ENCODE measurements at places on chromosomes 1 and 21.

DNA sequence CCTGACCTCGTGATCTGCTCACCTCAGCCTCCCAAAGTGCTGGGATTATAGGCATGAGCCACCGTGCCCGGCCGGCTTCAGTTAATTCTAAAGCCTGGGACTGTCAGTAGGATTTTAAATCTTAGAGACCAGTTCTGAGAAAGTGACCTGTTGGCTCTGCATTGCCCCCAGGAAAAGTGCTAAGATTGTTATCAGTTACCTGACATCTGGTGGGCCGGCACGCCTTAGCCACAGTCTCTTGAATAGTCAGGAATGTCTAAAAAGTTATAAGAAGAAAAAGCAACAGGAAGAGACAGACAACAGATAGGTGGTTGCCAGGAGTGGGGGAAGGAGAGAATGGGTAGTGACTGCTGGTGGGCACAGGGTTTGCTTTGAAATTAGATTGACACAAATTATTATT lies 35.1 kb downstream of the RABGAP1L start:
- no peak for DNase-seq

DNA sequence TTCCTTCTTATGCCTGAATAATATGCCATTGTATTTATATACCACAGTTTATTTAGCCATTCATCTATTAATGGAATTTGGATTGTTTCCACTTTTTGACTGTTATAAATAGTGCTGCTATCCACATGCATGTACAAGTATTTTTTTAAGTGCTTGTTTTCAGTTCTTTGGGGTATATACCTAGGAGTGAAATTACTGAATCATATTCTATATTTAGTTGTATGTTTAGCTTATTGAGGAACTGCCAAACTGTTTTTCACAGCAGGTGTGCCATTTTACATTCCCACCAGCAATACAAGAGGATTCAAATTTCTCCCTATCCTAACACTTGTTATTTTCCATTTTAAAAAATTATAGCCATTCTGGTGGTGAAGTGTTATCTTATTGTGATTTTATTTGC lies 7.6 kb upstream of the HJV start:
- DNase-seq = no peak

DNA sequence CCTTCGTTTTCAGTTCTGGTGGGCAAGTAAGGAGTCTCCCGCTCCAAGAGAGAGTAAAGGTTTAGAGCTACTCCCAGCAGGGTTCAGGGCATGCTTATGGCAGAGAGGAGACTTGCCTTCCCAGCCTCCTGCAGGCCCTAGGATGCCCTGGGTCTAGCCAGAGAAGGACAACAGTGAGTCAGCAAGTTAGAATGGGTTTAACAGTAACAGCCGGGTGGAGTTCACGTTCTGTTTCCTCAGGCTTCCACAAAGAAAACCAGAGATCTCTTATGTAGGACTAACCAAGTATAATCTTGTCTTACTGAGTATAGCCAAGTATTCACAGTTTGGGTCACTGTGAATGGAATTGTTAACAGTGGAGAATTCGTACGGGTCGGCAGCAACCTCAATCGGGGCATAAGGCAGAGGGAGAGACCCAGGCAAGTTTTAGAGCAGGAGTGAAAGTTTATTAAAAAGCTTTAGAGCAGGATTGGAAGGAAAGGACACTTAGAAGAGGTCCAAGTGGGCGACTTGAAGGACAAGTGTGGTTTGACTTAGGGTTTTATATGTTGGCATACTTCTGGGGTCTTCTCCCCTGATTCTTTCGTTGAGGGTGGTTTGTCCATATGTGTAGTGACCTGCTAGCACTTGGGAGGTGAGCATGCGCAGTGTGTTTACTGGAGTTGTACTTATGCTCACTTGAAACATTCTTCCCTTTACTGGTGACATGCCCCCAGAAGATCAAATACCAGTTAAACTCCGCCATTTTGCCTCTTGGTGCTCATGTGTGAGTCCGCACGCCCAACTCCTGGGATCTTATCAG lies 4.5 kb downstream of the OVAAL start:
- no peak for DNase-seq

DNA sequence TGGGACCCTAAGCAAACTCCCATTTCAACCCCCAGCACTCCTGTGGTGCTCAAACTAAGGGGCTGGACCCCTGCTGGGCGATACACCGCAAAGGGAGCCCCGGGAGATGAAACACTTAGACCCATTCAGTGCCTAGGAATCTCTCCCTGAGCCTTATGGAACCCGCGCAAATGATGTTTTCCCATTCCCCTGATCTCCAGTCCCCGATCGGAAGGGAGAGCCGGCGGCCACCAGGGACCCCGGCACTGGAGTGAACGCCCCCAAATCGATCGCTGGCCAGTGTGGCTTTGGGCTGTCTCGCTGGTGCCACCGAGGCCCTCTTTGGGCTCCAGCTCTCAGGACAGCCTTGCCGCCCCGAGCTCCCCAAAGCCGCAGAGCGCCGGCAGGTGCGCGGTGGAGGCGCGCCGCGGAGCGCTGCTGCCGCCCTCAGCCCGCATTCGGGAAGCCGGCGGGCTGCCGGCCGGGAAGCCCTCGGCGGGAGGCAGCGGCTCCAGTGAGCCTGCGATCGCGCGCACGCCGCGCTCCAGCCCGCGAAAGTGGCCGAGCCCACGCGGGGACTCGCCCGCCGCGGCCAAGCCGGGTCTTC lies 1.1 kb downstream of the PLXNA2 start:
- DNase-seq = peak; percentile 10

DNA sequence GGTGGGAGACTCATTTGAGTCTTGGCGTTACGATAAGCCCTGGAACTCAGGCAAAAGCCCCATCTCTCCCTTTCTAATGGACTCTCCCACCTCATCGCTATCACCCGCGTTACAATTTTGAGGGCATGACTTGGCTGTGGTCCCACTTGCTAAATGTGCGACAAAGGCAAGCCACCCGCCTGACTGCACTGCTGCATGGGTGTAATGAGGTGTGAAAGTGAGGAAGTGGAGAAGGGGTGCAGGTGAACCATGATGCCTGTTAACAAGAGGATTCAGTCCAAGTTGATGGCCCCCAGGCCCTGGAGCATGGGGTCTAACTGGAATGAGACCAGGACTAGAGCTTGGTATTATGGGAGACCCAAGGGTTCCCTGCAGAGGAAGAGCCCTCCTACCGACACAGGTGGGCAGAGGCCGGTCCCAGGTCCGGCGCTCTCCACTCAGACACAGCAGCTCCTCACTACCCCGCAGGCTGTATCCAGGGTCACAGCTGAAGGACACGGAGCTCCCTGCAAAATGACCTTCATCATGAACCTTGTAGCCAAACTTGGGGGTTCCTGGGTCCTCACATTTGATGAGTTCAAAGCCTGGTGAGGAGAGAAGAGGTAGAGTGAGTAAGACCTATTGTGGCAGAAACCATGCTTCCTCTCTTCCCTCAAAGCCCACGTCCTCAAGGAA lies 165.4 kb upstream of the HMGB4 start:
- no peak for DNase-seq

GRCh38 chr1:200471739-200472138 lies 61.9 kb upstream of the ZNF281 start:
- no peak for DNase-seq

- DNase-seq = no peak
Observed at GRCh38 chr1:10738061-10739058, 58.1 kb downstream of the CASZ1 start.

- DNase-seq = no peak
Observed at GRCh38 chr1:170853302-170853701, 82.0 kb upstream of the MROH9 start.

- DNase-seq = no peak
Observed at GRCh38 chr21:29887313-29888009, 52.3 kb downstream of the GRIK1 start.

DNA sequence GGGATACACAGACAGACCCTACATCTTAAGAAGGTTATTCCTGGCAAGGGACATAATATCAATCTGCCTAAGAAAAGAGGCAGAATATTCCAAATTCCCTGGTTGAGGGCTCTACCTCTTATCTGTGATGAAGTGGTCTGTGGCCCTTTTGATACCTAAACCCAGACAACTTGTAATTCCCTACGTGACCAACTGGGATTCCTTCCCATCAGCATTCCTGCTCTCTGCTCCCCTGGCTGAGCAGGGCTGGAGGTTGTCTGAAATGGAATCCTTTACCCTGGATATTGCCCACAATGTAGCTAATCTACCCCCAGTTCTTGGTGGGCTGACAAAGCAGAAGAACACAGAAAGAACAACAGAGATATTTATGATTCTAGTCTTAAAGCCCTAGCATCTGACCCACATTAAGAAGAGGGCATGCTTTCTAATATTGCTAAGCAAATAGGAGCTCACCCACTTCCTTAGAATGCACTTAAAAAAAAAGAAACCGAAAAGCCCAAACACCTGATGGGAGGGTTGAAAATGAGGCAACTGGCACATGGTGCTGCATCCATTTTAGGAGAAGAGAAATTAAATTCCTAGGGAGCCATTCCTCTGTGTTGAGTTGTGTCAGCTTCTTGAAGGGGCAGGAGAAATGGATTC lies 36.8 kb downstream of the GADD45A start:
- DNase-seq = no peak

DNA sequence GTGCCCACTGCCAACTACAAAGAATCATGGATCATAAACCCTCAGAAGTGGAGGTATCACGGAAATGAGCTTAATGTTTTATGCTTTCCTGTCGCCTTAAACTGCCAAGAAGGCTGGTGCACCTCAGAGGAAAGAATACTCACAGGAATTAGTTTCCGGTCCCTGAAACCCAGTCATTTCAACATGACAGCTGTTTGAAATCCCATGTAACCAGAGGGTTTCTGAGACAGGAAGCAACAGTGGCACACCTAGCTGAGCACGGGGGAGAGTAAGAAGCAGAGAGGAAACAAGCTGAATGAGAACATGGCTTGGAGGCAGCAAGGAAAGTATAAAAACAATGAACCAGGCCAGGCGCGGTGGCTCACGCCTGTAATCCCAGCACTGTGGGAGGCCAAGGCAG lies 3.9 kb downstream of the JAK1 start:
- DNase-seq = peak; percentile 34

DNA sequence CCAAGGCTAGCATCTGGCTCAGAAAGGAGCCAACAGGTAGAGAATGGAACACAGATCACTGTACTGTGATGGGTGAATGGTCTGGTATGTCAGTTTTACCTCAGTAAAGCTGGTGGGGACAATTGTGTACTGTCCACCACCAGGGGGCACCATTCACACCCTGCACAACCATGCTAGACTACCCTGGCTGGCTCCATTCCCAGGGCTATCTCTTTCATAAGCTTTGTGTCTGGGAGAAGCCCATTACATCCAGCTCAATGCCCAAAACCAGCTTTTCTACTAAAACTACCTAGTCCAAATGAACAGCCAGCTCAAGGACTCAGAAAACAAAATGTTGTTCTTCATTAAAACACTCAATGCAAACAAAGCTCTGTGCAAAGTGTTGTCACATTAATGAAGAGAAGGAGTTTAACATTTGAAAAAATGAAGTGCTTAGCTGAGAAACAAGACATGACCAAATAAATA lies 62.0 kb upstream of the RASAL2 start:
- DNase-seq = peak; percentile 6

GRCh38 chr21:25496825-25497482 lies 110.3 kb downstream of the MRPL39 start:
- DNase-seq = no peak

DNA sequence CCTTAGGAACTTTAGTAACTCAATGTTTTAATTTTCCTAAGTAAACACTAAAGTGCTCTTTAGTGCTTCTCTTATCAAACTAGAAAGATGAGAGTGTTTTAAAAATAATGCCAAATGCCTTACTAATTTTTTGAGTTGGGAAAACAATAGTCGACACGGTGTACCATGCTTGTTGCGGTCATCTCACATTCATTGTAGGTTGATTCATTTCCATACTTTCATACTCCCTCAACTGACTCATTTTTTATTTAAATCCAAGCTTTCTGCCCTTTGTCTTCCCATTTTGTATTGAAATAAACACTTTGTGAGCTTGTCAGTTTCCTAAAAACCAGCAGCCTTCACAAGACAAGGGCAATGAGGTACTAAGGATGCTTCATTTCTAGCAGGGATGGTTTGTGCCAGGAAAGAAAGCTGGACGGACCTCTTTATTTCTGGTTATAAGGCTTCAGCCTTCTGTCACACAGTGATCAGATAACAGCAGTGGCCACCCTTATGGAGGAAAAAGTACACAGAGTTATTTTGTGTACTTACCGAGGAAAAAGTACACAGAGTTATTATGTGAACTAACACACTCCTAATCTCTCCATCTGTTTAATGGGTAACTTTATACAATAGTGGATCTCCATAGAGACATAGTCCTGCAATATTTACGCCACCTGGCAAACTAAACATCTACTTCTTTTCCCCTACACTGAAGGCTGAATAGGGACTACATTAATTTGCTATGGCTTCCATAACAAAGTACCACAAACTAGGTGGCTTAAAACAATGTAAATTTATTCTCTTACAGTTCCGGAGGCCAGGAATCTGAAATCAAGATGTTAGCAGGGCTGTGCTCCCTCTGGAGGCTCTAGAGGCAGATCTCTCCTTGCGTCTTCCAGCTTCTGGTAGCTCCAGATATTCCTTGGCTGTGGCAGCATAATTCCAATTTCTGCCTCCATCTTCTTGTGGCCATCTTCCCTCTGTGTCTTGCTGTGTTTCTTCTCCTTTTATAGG lies 13.0 kb upstream of the CCDC190 start:
- no peak for DNase-seq

- peak; percentile 70 for DNase-seq
Observed at GRCh38 chr1:30801771-30802198, 44.2 kb upstream of the LAPTM5 start.

GRCh38 chr21:16330908-16331268 lies 601.1 kb downstream of the USP25 start:
- DNase-seq = no peak

DNA sequence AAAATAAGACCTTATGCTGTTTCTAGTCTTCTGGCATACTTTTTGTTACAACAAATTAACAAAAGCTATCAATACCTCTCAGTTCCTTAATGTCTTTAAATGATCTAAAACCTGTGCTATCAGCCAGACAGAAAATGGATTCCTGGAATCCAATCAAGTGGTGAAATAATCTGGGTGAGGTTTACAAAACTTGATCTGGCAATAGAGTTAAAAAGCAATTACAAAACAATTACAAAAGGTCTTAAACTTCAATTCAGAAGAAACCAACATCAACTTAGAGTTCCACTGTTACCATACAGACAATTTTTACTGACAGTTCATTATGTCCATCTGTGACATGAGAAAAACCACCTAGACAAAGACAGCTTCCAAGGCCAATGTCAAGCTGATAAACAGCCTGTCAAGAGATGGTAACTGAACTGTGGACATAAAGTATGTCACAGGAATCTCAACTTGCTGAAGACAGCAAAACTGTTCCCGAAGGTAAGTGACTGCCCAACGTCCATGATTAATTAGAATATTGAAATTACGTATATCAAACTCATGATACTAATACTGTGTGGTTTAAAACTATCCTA lies 17.4 kb downstream of the ZZZ3 start:
- no peak for DNase-seq

- no peak for DNase-seq
Observed at GRCh38 chr1:86388777-86389176, 7.3 kb downstream of the ODF2L start.

GRCh38 chr1:33272930-33273329 lies 16.6 kb downstream of the ZNF362 start:
- no peak for DNase-seq

- no peak for DNase-seq
Observed at GRCh38 chr1:93014168-93014567, 52.9 kb upstream of the DIPK1A start.

GRCh38 chr1:226181996-226182714 lies 4.4 kb downstream of the ACBD3 start:
- DNase-seq = peak; percentile 46

Data from naive B cell (primary cell).